NCI-H187 treated with DMSO at 0.1 percent for 48 hours (cell line): ENCODE measurements at places on chromosomes 5 and 9.

DNA sequence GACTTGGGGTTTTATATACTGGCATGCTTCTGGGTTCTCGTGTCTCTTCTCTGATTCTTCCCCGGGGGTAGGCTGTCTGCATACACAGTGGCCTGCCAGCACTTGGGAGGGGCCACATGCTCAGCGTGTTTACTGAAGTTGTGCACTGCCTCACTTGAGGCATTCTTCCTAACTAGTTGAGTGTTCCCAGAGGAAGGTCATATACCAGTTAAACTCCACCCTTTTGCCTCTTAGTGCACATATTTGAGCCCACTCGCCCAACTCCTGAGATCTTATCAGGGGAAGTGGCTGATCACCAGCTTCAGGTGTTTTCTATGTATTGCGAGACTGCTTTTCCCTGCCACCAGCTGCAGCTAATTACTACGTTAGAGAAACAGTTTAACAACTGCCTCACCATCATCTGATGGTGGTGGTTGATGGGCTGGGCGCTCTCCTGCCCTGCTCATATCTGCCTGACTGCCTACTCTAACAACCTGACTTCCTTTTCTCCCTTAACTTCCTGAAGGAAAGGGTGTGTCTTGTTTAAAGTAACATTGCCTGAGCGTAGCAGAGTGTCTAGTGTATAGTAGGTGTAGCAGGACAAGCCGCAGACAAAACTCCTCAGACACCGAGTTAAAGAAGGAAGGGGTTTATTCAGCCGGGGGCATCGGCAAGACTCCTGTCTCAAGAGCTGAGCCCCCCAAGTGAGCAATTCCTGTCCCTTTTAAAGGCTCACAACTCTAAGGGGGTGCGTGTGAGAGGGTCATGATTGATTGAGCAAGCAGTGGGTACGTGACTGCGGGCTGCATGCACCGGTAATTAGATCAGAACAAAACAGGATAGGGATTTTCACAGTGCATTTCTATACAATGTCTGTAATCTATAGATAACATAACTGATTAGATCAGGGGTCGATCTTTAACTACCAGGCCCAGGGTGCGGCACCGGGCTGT is 60.1 kb upstream of the CLINT1 start:
- DNase-seq, result no peak

- DNase-seq, result no peak
Observed at GRCh38 chr9:127216888-127217217, 47.7 kb upstream of the GARNL3 start.

DNA sequence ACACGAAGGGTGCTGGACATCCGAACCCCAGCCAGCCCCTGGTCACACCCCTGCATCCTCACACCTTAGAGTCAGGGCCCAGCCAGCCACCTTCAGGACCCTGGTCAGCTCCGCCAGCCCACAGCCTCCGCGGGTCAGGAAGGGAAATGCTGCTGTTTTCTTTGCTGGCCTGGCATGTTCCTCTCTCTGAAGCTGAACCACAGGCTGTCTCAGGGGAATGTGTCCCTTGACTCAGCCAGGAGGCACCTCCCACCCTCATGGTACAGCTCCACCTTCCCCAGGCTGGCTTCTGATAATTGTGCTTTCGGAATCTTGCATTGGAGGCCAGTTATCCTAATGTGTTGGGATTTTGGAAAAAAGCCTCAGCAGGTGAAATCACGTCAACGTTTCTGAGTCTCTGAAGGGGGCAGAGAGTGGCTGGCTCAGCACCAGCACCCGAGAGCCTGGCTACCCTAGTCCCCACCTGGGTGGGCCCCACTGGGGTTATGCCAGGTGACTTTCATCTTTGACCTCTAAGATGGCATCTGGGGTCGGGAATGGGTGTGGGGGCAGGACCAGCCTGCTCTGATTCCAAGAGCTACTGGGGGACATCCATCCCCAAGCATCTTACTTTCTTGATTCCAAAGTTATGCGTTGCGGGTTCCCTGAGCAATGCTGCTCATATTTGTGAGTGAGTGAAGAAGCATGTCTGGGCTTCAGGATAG is 9.8 kb upstream of the OLFM1 start:
- DNase-seq, result no peak

DNA sequence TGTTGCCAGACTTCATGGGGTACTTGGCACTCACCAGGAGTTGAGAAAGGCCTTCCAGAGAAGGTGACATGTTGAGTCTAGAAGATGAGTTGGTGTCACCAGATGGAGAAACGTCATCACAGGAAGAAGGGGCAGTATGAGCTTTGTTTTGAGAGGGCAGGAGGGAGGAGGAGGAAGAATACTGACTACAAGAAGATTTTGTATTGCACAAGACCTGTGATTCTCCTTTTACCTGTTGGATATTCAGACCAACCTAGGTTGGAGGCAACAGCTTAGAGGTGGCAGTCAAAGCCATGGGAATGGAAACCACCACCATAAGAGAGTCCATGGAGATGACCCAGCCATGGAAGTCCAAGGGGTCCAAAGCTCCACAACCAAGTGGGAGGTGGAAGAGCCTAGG is 154.2 kb downstream of the TSSK1B start:
- DNase-seq, result no peak

GRCh38 chr9:38003230-38003629 is 65.8 kb downstream of the SHB start:
- DNase-seq, result no peak

- no peak for DNase-seq
Observed at GRCh38 chr5:36537724-36538123, 68.7 kb upstream of the SLC1A3 start.

DNA sequence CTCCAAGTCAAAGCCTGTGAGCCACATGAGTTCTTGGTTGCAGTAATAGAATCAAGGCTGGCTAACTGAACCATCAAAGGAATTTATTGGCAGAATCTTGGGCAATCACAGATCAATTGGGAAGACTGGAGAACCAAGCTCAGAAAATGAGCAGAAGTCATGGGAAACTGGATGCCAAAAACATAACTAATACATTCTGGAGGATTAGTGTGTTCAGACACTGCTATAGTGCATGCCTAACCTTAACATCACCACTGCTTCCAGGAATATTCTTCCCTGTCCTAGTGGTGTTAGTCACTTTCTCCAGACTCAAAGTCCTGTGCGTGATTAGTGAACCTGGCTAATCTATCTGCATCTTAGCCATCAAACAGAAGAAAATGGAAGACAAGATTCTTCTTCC is 843.7 kb downstream of the EFNA5 start:
- DNase-seq, result no peak

GRCh38 chr9:2657427-2657826 is 35.8 kb downstream of the VLDLR start:
- no peak for DNase-seq

GRCh38 chr9:14159440-14160216 is 154.3 kb downstream of the NFIB start:
- DNase-seq, result no peak

- DNase-seq, result no peak
Observed at GRCh38 chr5:9888501-9888901, 258.4 kb upstream of the TAS2R1 start.

GRCh38 chr5:81353189-81353588 is 40.7 kb downstream of the ACOT12 start:
- no peak for DNase-seq

DNA sequence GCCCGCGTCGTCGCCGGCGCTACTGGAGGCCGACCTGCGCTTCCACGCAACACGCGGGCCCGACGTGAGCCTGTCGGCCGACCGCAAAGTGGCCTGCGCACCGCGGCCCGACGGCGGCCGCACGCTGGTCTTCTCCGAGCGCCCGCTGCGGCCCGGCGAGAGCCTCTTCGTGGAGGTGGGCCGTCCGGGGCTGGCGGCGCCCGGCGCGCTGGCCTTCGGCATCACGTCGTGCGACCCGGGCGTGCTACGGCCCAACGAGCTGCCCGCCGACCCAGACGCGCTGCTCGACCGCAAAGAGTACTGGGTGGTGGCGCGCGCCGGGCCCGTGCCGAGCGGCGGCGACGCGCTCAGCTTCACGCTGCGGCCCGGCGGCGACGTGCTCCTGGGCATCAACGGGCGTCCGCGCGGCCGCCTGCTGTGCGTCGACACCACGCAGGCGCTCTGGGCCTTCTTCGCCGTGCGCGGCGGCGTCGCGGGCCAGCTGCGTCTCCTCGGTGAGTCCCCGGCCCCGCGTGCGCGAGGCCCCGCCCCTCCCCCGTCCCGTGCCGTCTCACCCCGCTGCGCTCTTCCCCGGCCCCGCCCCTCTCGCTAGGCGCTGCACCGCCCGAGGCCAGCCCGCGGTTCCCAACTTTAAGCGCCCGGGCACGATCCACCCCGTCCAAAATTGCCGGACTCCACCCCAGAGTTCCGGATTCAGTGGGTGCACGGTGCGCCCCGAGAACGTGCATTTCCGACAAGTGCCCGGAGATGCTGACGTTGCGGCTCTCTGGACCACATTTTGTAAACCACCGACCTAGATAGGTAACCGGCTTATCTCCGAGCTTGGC is 42.8 kb downstream of the NEURL1B start:
- no peak for DNase-seq

DNA sequence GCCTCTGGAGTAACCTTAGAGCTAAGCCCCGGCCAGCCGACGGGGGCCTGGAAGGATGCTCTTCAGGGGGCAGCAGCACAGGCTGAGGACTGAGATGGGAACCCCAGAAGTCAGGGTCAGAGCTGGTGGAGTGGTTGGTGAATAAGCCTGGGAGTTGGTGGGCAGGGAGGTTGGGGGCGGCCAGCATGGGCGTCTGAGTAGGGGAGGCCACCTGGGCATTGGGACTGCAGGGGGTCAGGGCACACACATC is 14.4 kb downstream of the NINJ1 start:
- no peak for DNase-seq

DNA sequence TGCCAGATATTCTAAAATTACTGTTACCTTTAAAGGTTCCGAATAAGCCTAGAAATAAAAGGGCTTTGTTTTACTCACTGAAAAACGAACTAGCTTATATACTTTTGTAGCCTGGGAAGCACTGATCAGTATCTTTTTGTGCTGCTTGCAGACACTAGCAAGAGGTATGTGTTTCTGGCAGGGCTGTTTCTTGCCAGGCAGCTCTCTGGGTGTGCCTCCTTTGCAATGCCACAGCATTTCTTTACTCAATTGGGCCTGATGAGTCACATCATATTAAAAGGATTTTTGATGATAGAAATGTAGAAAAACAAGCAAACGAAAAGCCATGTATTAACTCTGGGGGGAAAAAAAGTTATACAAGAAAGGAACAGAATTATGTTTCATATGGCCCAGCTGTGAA is 35.6 kb downstream of the CD180 start:
- DNase-seq, result no peak

DNA sequence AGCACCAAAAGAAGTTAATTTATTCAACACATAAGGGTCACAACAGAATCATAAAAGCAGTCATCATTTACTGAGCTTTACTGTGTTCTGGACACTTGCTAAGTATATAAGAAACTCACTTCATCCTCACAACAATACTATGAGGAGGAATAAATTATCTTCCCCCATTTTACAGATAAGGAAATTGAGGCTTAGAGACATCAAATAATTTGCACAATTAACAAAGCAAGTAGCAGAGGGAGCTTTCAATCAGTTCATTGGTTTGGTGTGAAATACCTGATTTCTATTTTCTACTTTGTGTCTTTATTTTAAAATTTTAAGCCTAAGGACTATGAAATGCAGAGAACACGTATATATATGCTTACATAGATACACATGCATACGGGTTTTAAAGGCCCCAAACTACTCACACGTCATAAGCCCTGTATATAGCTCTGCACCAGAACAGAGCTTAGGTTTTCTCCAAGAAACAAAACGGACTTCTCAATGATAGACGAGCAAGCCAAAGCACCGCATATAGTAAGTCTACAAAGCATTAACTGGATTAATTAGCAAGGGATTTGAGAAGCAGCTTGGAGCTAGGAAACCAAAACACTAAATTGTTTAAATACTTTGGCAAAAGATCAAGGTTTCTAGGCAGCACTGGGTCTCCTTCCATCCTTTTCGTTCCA is 95.6 kb downstream of the DENND1A start:
- DNase-seq, result no peak

DNA sequence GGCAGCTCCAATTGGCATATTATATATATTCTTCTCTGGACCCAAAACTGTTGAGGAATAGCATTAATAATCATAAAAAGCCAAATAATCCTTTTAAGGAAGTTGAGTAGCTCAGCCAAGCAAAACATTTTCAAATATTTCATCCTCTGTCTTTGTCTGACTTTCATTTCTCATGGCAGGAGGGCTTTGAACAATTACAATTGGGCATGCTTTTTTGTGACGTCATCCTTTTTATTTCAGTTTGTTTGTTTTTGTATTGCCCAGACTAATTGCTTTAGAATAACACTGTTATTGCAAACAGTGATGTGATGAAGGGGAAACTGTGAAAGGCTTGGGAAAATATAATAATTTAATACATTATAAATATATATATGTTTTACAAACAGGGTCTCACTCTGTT is 65.2 kb upstream of the MAP1B start:
- DNase-seq, result no peak

DNA sequence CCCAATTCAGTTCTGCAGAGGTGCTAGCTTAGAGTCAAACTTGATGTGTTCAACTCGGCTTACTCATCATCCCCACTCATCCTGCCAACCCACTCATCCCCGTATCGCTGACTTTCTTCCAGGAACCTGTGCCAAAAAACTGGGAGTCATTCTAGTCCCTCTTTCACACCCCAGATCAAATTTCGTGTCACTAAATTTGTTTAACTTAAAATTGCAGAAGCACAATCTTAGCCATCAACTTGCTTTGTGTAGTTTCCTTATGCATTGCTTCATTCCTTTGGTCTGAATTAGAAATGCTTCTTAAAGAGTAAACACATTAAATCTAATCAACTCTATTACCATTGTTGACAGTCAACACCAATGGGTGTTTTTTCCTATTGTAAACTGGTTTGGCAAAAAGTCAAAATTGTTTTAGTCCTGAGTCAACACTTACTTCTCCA is 162.4 kb downstream of the TTC39B start:
- no peak for DNase-seq

DNA sequence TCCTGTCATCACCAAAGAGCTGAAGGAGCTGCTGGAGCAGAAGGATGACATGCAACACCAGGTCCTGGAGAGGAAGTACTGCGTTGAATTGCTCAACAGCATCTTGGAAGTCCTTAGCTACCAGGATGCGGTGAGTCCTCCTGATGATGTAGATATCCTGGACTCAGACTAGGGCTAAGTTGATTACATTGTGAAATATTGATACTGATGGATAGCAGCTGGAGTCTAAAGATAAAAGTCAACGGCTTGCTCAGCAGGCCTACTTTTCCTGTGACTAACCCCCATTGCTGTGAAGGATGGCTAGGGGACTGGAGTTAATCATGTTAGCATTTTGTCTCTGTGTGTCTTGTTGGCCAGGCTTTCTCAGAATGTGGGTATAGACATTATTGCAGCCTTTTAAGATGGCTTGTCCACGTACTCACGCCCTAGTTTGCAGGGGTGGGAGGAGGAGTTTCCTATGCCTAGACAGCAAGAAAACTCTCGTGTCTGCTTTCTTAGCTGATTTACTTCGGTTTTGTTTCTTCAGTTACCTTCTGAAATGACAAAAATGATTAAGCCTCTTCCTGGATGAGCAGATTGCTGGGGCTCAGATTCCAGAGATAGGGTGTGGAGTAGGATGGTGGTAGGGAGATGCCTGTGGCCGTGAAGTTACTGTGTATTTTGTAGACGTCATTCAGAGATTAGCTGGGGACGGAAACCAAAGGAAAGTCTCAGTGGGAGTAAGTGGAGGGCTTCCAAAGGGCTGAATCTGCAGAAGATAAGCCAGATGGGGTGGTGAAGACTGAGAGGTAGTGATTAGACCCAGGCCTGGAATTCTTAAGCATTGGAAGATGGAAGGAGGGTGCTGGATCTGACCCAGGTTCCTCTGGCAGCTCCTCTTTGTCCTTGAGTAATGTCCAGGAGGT is 166.3 kb downstream of the DOCK2 start:
- DNase-seq, result no peak

- no peak for DNase-seq
Observed at GRCh38 chr5:112087222-112087621, 330.2 kb upstream of the NREP start.
